ENCODE measurements at places on chromosomes 5 and 9.

DNA sequence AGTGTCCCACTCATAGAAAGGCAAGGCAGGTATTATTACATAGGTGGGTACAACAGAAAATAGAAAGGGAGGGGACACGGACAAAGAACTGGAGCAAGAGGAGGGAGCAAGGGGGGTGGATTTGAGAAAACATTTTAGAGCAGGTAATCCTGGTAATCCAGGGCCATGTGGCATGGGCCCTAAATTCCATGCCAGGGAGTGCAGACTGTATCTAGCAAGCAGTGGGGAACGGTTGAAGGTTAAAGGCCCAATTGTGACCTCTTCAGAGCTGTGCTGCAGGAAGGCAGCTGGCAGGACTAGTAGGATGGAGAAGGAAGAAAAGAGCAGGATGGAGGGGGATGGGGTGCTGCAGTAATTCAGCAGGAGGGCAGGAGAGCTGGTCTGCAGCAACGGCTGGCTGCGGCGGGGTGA is 75.2 kb downstream of the PDE6A start:
- DNase-seq: no peak

- DNase-seq: no peak
Observed at GRCh38 chr5:177234841-177235240, 68.7 kb downstream of the RAB24 start.

DNA sequence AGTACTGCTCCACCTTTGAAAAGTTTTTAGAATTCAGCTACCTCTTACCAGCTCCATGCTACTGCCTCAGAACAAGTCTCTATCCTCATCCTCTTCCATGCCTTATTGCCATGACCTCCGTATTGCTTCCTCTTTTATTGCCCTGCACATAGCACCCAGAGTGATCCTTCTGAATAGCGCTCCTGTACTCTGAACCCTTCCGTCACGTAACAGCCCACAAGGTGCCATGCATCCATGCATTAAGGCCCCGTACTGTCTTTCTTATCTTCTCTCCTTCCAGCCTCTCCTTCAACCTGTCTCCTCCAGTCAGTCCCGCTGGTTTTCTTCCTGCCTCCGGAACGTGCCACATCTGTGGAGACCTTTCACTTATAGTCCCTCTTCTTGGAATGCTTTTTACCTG is 273.3 kb upstream of the SEMA6A start:
- no peak for DNase-seq

GRCh38 chr5:12522116-12522515 is 617.9 kb upstream of the CTNND2 start:
- DNase-seq: no peak

GRCh38 chr5:1489754-1490153 is 34.0 kb downstream of the LPCAT1 start:
- no peak for DNase-seq

GRCh38 chr5:152349683-152350526 is 55.2 kb downstream of the NMUR2 start:
- DNase-seq: no peak

GRCh38 chr5:132103969-132104391 is 30.4 kb downstream of the CSF2 start:
- DNase-seq: no peak

GRCh38 chr9:121839726-121840500 is 188.5 kb downstream of the DAB2IP start:
- DNase-seq: no peak

DNA sequence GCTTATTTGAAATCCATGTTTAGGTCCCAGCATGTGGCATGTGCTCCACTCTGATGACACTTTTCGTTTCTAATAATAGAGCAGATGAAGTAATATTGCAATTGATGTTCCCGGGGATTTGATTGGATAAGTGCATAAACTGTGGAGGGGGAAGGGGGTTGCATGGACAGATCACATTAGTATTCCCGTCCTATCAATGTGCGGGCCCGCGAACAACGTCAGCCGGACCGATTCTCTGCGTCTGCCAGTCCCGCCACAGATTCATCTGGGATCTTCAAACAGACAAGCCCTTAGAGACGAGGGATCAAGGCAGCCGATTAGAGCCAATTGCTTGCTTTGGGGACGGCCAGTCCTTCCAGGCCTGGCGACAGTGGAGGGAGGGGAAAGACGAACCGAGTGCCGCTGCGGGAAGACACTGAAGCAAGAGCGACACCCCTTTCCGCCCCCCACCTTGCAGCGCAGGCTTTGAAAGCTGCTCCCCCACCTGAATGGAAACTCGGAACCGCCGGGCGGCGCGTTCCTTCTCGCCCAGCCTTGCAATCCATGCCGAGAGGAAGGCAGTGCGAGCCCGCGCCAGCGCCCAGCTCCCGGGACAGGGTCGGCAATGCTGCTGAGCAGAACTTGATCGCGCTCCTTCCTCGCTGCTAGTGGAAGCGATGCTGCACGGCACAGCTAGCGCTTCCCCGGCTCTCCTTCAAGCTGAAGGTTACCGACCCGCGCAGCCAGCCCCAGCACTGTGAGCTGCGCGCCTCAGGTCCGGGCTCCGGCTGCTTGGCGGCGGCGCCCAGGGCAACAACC is at the start of gene RGS7BP:
Gene RGS7BP, plus strand, starts transcription at position 247 of the 798 bp plus-strand sequence. CDS start 610 bp downstream, outside the sequence.
- peak; percentile 70 for DNase-seq

- DNase-seq: no peak
Observed at GRCh38 chr5:67149057-67149950, 47.3 kb downstream of the CD180 start.

DNA sequence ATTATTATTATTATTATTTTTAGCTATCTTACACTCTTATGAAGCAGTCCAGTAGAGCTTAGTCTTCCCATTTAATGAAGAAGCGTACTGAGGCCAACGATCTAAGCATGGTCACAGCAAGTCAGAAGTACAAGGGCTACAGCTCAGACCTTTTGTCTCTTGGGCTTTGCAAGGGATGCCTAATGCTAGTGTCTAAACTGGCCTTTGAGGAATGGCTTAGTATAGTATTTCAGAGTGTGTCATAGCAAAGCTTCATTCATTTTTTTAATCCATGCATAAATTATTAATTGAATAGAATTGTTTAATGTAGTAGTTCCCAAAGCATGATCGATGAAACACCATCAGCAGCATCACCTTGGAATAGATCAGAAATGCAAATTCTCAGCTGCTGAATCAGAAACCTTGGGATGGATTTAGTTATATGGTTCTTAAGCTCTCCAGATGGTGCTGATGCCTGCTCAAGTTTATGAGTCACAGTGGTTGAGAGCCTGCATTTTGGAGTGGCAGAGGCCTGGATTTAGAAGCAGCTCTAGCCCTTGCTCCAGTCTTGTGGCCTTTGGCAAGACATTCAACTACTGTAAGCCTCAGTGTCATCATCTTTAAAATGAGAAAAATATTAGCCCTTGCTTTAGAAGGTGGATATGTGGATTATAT is 6.1 kb downstream of the IL12B start:
- no peak for DNase-seq

- DNase-seq: no peak
Observed at GRCh38 chr9:110669433-110669832, 842 bp downstream of the MUSK start.

GRCh38 chr9:93177676-93178075 is 6.3 kb upstream of the WNK2 start:
- DNase-seq: no peak

GRCh38 chr9:76912636-76913275 is 6.8 kb upstream of the PRUNE2 start:
- DNase-seq: no peak

DNA sequence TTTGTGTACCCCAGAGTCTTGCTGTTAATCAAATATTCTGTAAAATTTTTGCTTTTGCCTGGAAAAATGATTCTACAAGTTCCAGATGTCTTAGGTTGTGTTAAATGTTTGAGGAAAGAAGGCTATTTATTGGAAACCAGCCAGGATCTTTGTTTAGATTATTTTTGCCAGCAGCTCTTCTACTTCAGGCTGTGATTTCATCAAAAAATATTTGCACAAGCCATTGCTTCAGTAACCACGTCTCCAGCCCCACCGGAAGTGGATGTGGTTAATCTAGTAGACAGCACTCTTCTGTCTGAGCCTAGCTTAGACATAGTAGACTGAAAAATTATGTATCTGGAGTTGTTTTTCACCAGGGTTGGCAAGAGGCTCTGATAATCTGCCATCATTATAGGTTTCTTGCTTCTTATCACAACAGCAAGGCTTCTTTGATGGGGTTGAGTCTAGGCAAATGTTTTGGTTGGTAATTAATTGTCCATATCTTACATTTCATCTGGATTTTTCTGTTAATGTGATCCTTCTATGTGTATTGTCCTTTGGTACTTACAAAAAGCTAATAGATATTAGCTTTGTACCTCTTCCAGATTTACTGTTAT is 17.1 kb downstream of the KCTD16 start:
- no peak for DNase-seq

DNA sequence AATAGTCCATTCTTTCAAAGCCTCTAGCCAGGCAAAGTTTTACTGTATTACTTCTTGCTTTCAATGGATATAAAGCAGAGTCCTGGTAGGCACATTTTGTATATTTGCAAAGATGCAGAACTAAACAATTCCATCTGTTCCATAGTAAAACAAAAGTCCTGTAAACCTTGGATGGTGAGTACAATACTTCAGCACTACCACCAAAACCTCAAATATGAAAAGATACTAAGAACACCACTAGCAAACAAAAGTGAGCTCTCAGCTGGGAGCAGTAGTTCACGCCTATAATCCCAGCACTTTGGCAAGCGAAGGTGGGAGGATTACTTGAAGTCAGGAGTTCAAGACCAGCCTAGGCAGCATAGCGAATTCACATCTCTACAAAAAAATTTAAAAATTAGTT is 195.0 kb downstream of the MSX2 start:
- no peak for DNase-seq

GRCh38 chr5:42720251-42720650 is 36.4 kb upstream of the CCDC152 start:
- no peak for DNase-seq

- DNase-seq: peak; percentile 45
Observed at GRCh38 chr5:139788294-139788910, 7.2 kb upstream of the PSD2 start.

- DNase-seq: no peak
Observed at GRCh38 chr9:111961575-111961974, 65.0 kb downstream of the UGCG start.

GRCh38 chr9:75930730-75931321 is 40.4 kb downstream of the PCSK5 start:
- no peak for DNase-seq

GRCh38 chr5:171599411-171599810 is 180.0 kb downstream of the FGF18 start:
- no peak for DNase-seq

DNA sequence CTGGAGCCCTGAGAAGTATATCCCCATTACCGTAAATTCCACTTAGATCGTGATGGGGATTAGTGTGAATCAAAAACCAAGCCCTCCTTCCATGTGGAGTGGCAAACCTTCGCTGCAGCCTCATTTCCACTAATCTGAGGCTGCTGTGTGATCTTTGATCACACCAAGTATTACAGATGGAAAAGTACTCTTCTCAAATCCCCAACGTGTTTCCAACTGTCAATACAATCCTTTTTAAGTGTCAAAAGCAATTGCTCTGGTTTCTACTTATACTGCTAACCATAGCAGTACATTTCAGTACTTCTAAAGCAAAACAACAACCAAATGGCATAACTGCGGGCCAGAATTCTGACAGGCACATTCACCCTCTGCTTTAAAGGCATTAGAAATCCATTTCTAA is 307.7 kb upstream of the ADAMTS16 start:
- DNase-seq: no peak

- DNase-seq: peak; percentile 78
Observed at GRCh38 chr5:141560725-141561483, 57.9 kb downstream of the DIAPH1 start.

DNA sequence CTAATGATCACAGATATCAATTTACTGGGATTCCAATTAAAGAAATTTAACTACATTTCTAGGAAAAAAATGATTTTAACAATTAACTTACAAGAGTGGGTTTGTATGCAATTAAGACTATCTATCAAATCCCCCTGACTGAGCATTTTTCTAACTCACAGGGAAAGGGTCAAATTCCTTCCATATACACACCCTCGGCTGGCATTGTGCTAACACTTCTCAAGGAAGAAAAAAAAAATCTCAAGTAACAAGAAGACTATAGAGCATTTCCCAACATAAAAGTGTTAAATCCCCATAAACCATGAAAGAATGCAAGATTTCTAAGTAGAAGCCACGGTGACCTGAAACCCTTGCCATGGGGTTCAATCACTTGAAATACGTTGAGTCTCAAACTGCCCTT is 368.8 kb downstream of the GLIS3 start:
- no peak for DNase-seq

- DNase-seq: no peak
Observed at GRCh38 chr9:130895038-130895437, 1.6 kb downstream of the QRFP start.

- DNase-seq: no peak
Observed at GRCh38 chr9:134491196-134491835, 150.3 kb upstream of the COL5A1 start.

- DNase-seq: no peak
Observed at GRCh38 chr9:16304301-16304700, 566.2 kb downstream of the BNC2 start.

DNA sequence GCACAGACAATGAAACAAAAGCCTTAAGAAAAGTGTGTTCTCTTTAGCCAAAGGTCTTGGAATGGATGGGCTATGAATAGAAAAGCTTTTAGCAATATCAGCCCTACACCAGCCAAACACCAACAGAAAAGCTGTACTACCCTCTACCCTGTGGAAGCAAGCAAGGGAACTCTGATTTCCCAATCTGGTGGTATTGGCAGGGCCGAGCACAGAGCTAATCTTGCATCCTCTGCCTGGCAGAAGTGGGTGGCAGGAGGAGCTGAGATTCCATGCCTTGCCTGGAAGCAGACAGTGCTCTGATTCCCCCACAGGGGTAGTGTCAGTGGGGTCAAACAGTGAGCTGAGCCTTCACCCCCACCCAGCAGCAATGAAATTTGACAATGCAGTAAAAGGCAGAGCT is 29.6 kb upstream of the ZNF782 start:
- no peak for DNase-seq

Data from mesothelial cell of epicardium (in vitro differentiated cells).